Dermis microvascular lymphatic vessel endothelial cell (primary cell): ENCODE measurements at places on chromosomes 12 and 14. TPM values are rescaled to one million over a fixed set of nuclear protein-coding genes. Genes with fewer than 3 reads are reported as not detected.

Gene CALM1
- 1,137 and 1,375 TPM in 2 replicates for total RNA-seq

Gene PTGER2
- total RNA-seq: under 0.01 TPM in 1 of 2 replicates, not detected in the other

Gene LMO3
- not detected in 2 replicates for total RNA-seq

Gene NKX2-1
- not detected in 2 replicates for total RNA-seq

Gene NELL2
- total RNA-seq: not detected in 2 replicates

Gene BICDL1
- 0.13 TPM in 1 of 2 replicates, not detected in the other for total RNA-seq

Gene TAS2R9
- not detected in 2 replicates for total RNA-seq

Gene ERG28
- 5.2 and 6.0 TPM in 2 replicates for total RNA-seq

Gene NRXN3
- under 0.01 TPM in 2 replicates for total RNA-seq

Gene GDF11
- 1.3 TPM in 2 replicates for total RNA-seq

Gene SPIC
- total RNA-seq: not detected in 2 replicates

Gene RHEBL1
- total RNA-seq: 1.9 and 2.2 TPM in 2 replicates

Gene C3AR1
- 0.13 and 0.26 TPM in 2 replicates for total RNA-seq

Gene RNF212B
- total RNA-seq: not detected in 2 replicates

Gene KCNC2
- total RNA-seq: not detected in 2 replicates

Gene KRT73
- not detected in 2 replicates for total RNA-seq

Gene BCAT1
- 97.5 and 186 TPM in 2 replicates for total RNA-seq

Gene LBHD2
- total RNA-seq: not detected in 2 replicates

Gene GLS2
- total RNA-seq: 0.13 TPM in 2 replicates

Gene ESRRB
- not detected in 2 replicates for total RNA-seq

Gene KIF26A
- 9.2 and 14.7 TPM in 2 replicates for total RNA-seq

Gene VRTN
- not detected in 2 replicates for total RNA-seq

Gene NOS1
- total RNA-seq: under 0.01 TPM in 1 of 2 replicates, not detected in the other

Gene ASCL1
- total RNA-seq: not detected in 2 replicates

Gene DDN
- under 0.01 and 0.13 TPM in 2 replicates for total RNA-seq

Gene TCP11L2
- total RNA-seq: 42.7 and 64.4 TPM in 2 replicates

Gene TMPRSS12
- not detected in 2 replicates for total RNA-seq
